ENCODE measurements at places on chromosomes 5 and 9.

- DNase-seq = no peak
Observed at GRCh38 chr9:111928359-111928720, 31.7 kb downstream of the UGCG start.

DNA sequence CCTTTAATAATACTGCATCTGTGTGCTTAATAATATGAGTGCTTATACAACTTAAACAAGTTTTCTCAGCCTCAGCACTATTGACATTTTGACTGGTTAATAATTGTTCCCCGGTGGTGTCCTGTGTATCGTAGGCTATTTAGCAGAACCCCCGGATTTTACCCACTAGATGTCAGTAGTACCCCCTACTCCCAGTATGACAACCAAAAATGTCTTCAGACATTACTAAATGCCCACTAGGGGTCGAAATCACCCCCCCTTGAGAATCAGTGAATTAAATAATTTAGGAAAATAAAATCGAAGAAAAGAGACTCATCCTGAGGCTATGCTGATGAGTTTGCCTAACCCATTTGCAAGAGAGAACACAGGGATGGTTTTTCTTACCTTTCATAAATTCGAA is 166.3 kb downstream of the ATP10B start:
- DNase-seq = no peak

DNA sequence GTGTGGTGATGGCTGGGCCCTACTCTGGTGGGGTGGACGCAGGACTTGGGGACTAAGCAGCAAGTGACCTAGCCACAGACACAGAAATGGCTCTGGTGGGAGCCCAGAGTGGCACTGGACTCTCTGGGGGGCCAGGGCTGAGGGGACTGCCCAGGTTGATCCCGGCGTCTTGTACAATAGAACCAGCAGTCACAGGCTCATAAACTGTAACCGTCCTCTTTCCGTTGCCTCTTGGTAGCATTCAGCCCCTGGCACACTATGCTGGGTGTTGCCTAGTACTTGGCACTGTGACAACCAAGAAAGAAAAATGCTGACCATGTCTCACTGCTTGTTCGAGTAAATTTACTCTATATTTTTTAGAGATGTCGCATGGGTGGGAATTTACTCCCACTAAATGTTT is 80.5 kb downstream of the DAB2IP start:
- no peak for DNase-seq

GRCh38 chr5:178872302-178872701 is 12.5 kb downstream of the ZNF354B start:
- no peak for DNase-seq

- DNase-seq = peak; percentile 52
Observed at GRCh38 chr5:50807661-50808060, 141.2 kb downstream of the PARP8 start.

GRCh38 chr5:151110122-151110681 is 29.4 kb upstream of the TNIP1 start:
- no peak for DNase-seq

- no peak for DNase-seq
Observed at GRCh38 chr5:104298518-104298917, 735.9 kb upstream of the NUDT12 start.

DNA sequence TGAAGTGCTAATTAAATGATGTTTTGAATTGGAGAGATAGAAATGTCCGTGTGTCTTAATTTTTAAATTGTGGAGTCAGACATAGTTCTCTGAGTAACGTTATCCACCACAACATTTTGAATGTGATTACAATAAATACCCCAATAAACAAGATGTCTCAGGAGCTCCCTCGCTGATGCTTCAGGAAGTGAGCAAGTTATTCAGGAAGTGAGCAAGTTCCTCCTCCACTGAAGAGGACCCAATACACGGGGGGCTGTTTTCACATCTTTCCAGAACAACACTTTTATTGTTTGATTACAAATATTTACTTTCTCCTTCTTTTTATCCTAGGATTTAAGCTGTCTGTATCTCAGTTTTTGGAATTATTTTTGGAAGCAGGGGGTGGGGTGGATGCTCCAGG is 363.8 kb downstream of the LRRC70 start:
- no peak for DNase-seq

DNA sequence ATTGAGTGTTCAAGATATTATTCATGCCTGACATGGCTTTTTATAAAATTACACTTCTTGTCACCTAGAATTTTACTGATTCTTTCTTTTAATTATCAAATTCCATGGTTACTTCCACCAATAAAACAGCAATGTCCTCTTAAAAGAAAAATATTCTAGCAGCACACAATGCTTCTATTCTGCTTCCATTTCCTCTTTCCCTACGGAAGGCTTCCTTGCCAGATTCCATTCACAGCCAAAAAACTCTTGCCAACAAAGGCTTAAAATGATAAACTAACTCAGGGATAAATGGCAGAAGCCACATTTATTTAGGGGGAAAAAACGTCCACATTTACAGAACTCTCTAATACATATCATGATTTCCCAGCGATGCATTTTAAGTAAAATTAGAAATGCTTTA is 111.6 kb downstream of the CTNND2 start:
- no peak for DNase-seq

GRCh38 chr5:27341342-27341741 is 303.0 kb upstream of the CDH9 start:
- DNase-seq = no peak

DNA sequence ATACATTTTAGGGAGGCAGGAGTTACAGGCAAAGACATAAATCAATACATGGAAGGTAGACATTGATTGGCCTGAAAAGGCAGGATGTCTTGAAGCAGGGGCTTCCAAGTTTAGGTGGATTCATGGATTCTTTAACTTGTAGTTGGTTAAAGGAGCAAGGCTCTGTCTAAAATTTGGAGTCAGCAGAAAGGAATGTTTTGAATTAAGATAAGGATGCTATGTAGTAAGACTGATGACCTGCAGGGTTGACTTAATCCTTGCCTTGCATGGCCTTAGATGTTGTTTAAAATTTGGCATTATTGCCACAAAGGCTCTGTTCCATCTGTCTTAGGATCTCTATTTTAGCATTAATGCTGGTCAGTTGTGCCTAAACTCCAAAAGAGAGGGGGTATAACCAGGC is 171.3 kb downstream of the C5orf15 start:
- no peak for DNase-seq

DNA sequence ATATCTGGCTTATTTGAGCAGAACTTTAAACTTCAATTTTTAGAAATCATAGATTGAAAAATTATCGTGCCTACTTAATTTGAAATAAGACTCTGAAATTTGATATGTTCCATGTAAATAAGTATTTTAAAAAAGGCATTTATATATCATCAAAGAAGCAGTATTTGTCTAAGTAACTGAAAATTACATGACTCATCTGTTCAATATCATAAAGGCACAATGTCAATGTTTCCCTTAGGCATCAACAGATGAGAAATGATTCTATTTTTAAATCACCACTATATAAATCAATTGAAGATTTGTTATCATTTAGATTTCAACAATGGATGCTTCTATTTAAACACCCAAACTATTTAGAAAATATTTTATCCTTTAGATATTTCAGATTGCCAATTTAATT is 142.9 kb upstream of the POU5F2 start:
- no peak for DNase-seq

DNA sequence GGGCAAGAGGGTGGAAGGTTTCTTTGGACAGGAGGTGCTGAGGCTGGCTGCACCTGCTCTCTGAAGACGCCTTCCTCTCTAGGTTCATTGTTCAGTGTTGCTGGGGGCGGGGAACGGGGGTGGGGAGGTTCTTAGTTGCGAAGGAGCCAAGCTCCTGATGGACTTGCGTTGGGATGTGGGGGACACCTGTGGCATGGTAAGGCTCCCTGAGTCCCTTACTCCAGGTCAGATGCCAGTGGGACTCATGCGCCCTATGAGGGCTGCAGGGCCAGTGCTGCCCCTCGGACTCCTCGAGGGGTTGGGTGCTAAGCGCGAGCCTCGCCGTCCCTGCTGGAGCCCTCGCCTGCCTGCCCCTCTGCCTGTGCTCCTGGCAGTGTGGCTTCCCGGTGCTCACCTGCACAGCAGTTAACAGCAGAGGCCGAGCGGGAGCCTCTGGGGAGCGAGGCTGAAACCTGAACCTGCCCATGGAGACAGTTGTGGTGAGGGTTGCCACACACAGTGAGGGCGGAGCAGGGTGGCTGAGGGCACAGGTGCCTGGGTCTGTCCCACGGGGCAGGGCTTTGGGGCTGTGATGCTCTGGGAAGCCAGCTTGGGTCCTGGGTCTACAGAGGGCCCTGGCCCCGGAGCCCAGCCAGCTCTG is 5.5 kb downstream of the RNU6ATAC start:
- no peak for DNase-seq

DNA sequence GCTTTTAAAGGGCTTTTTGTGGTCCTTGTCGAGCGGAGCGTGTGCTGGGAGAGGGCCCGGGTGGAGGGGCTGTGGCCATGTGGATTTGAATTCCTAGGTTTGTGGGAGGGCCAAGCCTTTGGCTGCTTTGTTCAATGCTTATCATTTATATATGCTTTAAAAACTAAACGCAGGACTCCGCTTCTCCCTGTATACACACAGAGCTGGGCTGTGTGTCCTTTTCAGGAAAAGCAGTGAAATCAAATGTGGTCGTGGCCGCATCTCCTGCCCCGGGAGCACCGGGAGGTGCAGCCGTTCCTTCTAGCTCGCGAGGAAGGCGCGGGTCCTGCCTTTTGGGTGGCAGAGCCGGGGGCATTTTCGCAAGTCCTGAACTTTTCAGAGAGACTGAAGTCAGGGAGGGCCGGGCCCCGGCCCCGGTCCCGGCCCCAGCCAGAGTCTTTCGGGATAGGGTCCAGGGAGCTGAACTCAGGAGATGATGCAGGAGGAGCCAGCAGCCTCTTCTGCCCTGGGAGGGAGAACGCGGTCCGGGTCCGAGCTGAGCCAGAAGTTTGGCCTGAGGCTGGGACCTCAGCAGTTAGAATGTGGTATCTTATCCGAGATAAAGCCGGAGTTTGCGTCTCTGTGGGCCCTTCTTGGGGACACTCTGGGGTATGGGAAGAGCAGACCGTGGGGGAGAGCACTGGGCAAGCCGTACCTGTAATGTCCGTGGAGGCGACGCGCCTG is 158.8 kb downstream of the C9orf152 start:
- no peak for DNase-seq

DNA sequence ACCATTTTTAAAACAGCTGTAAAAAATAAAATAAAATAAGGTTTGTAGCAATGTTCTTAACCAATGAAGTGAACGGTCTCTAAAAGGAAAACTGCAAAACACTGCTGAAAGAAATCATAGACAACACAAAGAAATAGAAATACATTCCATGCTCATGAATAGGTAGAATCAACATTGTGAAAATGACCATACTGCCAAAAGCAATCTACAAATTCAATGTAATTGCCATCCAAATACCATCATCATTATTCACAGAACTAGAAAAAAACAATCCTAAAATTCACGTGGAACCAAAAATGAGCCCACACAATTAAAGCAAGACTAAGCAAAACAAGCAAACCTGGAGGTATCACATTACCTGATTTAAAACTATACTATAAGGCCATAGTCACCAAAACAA is 67.6 kb upstream of the RGMB start:
- peak; percentile 26 for DNase-seq

DNA sequence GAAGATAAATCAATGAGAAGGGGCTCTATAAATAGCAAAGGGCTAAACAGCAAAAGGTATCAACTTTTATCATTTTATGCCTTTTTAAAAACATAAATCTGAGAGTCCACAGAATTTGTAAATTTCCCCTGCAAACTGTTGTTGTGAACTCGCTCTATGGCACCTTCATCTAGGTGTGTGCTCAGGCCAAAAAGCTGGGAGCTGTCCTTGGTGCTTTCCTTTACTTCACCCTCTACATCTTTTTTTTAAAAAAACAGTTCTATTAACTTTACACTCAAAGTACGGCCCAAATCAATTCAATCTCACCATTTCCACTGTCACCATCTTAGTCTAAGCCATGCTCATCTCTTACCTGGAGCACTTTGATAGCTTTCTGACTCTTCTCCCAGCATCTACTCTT is 108.2 kb upstream of the GPR151 start:
- no peak for DNase-seq

GRCh38 chr9:21001581-21001980 is 29.9 kb downstream of the HACD4 start:
- DNase-seq = no peak

DNA sequence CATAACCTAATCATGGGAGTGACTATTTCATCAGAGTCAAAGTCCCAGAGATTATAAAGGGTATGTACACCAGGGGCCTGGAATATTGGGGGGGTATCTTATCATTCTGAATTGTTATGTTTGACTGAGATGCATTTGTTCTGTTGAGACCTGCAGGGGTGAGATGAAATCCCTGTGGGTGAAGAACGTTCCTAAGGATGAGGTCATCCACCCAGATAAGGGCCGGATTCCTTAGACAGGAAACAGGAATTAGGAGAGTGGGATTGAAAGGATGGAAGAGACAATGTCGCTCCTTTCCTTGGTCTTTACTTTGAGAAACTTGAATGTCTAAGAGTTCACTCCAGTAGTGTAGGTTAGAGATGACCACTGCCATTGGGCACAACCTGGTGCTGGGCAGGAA is 54.7 kb downstream of the GAS1 start:
- no peak for DNase-seq

GRCh38 chr5:76855961-76856360 is 6.1 kb downstream of the S100Z start:
- DNase-seq = no peak

DNA sequence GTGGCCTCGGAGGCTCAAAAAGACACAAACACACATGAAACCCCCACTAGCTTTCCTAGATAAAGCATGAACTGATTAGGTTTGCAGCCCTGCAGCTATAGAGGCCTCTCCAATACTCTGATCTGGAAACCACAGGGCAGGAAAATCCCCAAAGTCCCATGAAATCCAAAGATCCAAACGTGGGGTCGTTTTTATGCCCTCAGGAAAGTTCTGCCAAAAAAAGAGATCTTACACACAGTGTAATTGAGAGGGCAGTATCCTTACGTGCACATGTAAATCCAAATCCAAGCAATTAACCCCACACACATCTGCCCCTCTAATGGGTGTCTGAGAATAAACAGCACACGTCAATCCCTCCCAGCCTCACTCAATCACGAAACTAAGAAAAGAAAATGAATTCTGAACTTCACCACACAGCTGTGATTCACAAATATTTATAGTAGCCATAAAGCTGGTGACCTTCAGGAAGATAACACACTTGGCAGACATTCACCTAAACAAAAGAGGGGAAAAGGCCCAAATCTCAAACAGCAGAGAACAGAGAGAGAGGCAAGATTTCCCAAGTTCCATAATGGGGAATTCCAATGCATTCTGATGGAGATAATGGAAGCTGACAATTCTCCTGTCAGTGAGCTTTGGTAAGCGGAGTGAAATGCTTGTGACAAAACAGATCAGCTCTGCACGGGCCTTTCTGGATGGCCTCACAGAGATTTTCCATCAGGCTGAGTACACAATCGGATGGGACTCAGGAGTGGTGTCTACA is 114.2 kb downstream of the SEMA5A start:
- no peak for DNase-seq

GRCh38 chr5:130034566-130035210 is 130.4 kb downstream of the CHSY3 start:
- DNase-seq = no peak

DNA sequence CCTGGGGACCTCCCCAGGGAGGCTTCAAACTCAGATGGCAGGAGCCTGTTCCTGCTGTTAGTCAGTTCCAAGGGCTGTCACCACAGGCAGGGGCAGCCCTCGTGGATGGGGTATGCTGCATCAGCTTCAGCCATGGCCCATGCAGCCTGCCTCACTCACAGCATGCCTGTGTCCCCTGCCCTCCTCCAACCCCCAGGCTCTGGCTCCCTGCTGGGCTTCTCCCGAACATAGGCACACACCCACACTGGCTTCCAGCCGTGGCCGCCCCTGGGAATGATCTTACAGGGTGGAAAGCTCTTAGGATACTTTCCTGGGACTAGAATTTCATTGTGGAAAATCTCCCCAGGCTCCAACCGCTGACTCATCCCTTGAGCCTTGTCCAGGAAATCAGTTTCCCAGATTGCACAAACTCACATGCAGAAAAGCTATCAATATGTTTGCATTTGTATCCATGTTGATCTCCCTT is 163.8 kb downstream of the SEC61B start:
- DNase-seq = peak; percentile 35
